Stimulated activated CD4-positive, alpha-beta T cell treated with anti-CD3 and anti-CD28 coated beads, Interleukin-2, amount 100 ng/mL, for 48 hours (primary cell): ENCODE measurements at places on chromosomes 16 and 17.

- DNase-seq = no peak
These were observed 171.7 kb downstream of the ZFHX3 start for GRCh38 chr16:72876221-72876620.

DNA sequence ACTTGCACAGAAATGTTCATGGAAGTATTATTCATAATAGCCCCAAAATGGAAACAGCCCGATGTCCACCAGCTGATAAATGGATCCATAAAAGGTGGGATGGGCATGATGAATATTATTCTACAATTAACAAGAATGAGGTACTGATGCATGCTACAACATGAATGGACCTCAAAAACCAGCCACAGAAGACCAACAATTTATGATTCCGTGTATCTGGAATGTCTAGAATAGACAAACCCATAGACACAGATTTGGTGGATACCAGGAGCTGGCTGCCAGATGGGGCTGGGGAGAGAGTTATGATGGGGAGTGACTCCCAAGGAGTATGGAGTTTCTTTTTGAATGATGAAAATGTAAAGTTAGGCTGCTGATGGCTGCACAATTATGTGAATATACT, 10.8 kb upstream of the NAGLU start:
- DNase-seq = no peak

- DNase-seq = no peak
These were observed 166.2 kb downstream of the SEC14L1 start for GRCh38 chr17:77306790-77307478.

- no peak for DNase-seq
These were observed 11.6 kb upstream of the CBX4 start for GRCh38 chr17:79850571-79851460.

DNA sequence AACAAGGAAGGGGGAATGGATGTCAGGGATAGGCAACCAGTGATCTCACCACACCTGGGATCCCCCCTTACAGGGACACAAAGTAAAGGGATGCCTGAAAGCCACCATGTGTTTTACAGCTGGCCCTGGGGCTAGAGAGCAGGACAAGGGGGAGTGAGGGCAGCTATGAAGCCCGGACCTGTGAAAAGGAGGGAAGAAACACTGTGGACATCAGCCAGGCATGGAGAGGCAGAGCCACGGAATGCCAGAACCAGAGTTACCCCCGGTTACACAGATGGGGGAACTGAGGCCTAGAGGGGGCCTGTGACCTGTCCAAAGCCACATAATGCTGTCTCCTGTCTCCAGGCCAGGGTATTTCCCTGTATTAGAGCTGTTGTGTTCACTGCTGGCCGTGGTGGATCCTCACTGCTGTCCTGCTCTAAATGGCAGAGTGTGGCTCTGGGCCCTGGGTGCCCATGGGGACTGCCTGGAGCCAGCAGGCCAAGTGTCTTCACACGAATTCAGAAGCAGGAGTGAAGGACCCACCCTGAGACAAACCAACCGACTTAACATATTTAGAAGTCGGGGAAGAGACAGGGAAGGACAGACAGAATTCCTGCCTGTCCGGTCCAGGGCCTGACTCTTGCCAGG, 29.7 kb upstream of the ITGA3 start:
- no peak for DNase-seq
